ENCODE measurements at places on chromosomes 6 and 20.

- DNase-seq, result no peak
These were observed 7.3 kb downstream of the NPBWR2 start for GRCh38 chr20:64099880-64100565.

DNA sequence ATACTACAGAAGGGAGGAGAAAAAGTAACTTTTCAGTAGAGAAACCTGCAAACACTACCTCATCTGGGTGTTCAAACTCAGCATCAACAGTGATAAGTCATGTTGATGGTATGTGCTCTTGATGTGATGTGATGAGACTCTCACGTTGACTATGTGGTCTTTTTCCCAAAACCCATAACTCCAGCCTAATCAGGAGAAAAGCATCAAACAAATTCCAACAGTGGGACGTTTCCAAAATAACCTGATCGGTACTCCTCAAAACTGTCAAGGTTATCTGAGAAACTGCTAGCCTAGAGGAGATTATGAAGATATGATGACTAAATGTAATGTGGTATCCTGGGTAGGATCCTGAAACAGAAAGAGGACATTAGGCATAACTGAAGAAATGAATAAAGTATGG, 41.9 kb upstream of the TAB2 start:
- no peak for DNase-seq

- DNase-seq, result no peak
These were observed 6.4 kb downstream of the ATXN1 start for GRCh38 chr6:16754876-16755275.

GRCh38 chr6:87617405-87617804, 27.5 kb downstream of the ORC3 start:
- no peak for DNase-seq

DNA sequence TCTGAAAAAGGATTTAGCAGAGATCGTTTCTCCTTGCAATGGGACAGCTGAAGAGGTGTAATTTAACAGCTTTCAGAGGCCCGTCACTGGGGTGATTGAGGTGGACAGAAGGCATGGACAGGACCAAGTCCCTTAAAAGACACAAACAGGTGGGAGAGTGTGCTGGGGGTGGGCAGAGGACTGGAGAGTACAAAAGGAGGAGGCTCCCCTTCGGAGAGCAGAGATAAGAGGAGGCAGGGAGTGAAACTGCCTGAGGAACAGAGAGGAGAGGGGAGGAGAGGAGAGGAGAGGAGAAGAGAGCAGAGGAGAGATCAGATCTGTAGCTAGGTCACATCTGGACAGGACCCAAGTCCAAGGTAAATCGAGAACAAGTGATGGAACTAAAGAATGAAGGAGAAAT, 48.6 kb upstream of the PKHD1 start:
- DNase-seq, result no peak

- DNase-seq, result no peak
These were observed 96.8 kb downstream of the ANKRD60 start for GRCh38 chr20:58131551-58132142.

DNA sequence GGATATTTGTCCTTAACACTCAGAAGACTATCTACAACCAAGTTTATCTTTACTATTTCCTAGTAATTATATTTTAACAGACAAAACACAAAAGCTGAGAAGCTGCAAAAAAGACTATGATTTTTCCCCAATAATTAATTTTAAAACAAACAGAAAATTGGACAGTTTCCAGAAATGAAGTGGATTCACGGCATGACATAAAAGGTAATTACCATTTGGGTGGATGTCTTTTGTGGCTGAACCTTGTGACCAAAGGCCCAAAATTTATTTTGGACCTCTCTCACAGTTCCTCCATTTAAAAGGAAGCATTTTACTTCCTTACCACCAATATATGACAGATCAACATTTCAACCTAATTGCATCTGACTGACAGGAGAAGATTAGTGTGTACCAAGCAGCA, 90.2 kb downstream of the GMDS start:
- no peak for DNase-seq

DNA sequence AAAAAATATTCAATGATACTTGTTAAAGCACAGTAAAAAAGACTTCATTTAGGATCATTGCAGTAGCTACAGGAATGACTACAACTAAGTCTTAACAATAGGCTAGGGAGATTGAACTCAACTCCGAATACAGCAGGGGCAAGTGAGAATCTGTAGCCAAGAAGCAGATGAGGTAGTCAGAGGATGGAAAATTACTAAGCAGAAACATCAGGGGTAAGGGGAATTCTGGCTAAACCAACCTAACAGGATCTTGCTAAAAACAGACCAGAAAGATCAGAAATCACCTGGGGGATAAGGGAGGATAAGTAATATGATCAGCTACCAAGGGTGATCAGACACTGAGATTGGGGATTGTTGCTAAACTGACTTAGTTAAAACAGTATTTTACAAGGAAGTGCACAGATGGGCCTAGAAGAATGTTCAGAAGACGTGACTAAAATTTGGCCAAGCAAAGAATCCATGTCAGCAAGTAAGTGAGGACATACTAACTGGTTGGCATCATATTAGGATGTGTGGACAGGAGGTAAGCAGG, 217.5 kb downstream of the TENT5A start:
- no peak for DNase-seq

GRCh38 chr6:98970469-98970868, 22.7 kb upstream of the FBXL4 start:
- no peak for DNase-seq

GRCh38 chr20:515696-516095, 27.9 kb downstream of the CSNK2A1 start:
- DNase-seq, result no peak

DNA sequence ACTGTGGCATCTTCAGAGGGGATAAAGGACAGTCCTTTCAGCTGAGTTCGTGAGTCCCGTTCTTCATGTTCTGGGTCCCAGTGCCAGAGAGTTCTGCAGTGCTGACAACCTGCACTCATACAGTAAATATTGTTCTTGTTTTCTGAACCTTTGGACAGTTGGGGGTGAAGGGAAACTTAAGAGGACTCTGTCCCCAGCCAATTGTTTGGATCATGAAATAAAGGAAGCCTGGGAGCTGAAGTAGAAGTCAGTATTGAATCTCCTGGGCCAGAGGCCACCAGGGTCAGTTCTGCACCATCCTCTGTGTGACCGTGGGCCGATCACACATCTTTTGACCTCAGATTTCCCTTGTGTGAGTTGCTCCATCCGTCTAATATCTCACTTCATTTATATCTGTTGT, 3.2 kb downstream of the SLC2A12 start:
- DNase-seq, result no peak

- DNase-seq, result no peak
These were observed 322.1 kb upstream of the NT5E start for GRCh38 chr6:85127696-85128243.

DNA sequence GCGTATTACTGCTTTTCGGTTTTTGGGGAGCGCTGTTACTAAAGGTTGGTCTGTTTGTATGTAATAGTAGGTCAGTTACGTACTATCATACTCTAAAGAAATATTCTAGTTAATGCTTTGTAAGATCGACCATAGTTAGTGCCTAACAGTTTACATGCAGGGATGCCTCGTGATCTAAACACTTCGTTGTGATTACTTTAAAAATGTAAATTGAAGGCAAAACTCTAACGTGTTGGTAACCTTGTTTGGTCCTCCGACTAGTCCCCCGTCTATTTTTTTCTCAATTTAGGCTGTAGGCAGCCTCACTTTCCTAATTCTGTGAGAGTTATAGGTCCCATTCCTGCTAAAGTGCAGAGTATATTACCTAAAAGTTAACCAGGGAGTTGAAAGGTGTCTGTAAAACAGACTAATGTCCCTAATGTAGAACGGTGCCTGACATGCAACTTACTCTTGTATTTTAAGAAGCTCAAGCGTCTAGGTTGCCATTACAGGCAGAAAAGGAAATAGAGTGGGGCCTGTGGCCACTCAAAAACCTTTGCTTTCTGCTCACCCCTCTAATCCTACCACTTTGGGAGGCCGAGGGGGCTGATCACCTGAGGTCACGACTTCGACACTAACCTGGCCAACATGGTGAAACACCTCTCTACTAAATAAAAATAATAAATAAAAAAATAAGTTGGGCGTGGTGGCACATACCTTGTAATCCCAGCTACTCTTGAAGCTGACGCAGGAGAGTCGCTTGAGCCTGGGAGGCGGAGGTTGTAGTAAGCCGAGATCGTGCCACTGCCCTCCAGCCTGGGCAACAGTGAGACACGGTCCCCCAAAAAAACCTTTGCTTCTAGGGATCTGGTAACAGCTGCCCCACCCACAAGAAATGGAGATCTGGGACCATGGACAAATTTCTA, 37.8 kb downstream of the HFE start:
- no peak for DNase-seq

- DNase-seq, result no peak
These were observed 22.3 kb upstream of the SMOC2 start for GRCh38 chr6:168418711-168419121.

DNA sequence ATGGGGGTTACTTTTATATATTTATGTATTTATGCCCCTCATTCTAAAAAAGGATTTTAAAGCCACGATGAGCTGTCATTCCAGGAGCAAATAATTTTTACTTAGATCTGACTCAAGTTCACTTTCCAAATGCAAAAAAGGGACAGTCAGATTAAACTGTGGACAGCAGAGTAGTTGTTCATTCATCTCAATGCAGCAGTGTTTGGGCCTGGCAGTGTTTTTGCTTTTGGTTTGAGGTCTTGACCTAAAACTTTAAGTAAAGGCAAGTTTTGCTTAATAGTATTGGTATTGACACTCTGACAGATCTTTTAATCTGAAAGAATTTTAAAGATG, 13.9 kb downstream of the JARID2 start:
- no peak for DNase-seq

- DNase-seq, result peak; percentile 12
These were observed 59.2 kb upstream of the PRSS16 start for GRCh38 chr6:27188061-27188884.

DNA sequence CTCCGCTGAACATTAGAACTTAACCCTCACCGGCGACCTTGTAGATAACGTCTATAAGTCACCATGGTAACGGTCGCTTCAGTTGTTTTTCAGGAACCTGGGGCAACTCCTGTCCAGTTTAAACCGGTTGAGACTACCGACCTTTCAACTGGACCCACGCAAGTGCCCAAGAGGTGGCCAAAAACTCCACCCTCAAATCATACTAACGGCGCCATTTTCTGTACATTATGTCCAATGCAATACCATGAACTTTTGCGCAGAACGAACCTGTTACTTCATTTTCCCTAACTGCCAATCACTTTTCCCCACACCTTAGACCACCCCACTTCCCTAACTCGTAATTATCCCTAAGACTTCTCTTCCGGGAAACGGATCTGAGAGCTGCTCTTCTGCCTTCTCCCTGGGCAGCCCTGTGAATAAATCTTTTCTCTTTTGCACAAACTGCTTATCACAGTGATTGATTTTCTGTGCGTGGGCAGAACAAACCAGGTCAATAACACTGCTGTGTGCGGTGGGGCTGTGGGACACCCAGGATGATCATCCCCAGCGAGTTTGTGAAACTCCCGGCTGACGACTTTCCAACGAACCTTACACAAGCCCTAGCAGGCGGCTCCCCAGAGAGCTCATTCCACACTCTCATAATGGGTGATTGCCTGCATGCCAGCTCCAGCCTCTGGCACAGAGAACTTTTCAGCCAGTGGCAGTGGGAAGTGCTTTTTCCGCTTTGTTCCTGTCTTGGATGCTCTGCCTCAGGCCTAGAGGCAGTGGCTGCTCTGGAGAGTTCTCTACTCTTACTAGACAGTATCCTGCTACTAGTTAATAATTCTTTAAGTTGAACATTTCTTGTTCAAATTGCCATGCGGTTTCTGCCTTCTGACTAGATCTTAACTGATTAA, 28.6 kb downstream of the GPX5 start:
- no peak for DNase-seq

DNA sequence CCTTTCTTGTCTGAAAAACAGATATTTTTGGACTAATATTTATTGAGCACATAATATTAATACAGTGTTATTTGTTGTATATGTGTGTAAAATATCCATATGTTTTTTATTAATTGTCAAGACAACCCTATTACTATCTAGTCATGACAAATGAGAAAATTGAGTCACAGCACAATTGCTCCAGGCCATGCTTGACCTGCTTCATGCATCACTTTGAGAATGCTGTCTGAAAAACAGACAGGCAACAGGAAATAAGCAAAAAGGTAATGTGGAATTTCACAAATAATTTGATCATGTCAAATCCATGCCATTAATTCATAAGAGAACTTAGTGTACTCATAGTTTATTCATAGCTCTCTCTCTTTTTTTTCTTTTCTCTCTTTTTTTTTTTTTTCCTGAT, 246.5 kb downstream of the RIMS1 start:
- DNase-seq, result no peak

DNA sequence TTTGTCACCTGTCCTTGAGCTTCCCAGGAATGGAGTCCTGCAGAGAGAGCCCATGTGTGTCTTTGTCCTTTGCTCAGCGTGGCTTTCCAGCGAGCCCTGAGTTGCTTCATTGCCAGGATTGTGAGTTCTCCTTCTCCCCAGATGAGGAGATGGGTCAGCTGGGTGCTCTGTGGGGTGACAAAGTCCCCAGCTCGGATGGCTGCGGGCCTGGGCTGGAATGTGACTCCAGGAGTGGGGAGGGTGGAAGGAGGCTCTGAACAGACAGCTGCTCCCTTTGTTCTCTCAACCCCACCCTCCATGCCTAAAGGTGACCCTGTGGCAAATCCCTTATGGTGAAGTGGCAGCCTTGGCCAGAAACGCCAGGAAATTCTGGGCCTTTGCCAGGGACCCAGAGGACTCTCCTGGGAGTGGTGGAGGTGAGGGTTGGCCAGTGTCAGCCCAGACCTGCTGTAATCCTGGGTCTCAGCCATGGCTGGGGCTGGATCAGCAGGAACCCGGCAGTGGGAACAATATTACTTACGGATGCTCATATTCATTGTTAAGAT, 44.4 kb upstream of the CST5 start:
- DNase-seq, result no peak

DNA sequence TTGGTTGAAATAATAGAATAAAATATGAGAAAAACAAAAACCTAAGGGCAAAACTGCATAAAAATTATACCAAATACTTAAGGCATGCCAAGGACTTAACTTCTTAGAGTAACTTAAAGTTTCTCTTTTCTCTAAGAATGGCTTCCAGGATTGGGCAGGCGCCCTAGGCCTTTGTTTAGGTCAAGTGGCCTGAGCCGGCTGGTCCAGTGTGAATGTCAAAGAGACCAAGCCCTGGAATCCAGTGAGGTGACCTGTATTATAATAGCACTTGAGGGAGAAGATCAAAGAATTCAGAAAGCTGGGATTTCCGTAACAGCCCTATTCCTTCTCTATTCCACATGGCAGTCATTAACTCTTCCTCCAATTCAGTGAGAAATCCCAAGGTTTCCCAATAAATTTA, 6.6 kb downstream of the METTL24 start:
- no peak for DNase-seq

Measured in activated T-cell treated with anti-CD3 and anti-CD28 coated beads for 1 hour (primary cell).